ENCODE measurements at places on chromosomes 13 and 19.

GRCh38 chr19:30896554-30896953 is 452.7 kb downstream of the TSHZ3 start:
- DNase-seq, result no peak

DNA sequence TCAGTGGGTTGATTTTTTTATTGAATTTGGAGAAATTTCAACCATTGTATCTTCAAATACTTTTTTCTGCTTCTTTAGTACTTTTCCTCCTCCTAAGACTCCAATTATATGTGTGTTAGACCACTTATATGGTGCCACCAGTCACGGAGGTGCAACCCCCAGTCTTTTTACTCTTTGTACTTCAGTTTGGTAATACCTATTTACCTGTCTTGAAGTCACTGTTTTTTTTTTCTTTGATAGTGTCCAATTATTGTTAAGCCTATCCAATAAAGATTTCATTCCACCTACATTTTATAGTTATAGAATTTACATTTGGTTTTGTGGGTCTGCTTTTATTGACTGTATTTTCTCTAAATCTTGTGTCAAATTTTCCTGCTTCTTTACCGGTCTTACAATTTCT is 14.9 kb downstream of the ZNF283 start:
- no peak for DNase-seq

DNA sequence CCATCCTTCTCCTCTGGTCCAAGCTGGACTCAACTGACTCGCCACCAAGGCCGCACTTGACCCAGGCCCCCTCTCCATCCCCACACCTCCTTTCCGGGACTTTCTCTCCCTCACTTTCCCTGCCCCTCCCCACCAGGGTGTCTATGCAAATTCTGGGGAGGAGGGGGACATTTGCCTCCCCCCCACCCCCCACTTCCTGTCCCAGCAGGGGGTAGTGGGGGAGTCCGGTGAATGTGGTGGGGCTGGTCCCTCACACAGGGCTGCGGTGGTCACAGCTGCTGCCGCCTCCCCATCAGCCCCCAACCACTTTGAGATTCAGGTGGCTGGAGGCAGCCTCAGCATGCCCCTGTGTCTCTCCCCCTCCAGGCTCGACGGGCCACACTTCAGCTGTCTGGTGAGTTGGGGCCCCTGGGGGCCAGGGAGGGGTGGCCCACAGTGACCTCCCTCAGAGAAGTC is 870 bp downstream of the SPIB start:
- DNase-seq, result no peak

GRCh38 chr13:97429681-97430081 is 4.3 kb upstream of the RAP2A start:
- peak; percentile 22 for DNase-seq

- DNase-seq, result no peak
Measured at GRCh38 chr13:105655046-105655445, 880.4 kb downstream of the EFNB2 start.

DNA sequence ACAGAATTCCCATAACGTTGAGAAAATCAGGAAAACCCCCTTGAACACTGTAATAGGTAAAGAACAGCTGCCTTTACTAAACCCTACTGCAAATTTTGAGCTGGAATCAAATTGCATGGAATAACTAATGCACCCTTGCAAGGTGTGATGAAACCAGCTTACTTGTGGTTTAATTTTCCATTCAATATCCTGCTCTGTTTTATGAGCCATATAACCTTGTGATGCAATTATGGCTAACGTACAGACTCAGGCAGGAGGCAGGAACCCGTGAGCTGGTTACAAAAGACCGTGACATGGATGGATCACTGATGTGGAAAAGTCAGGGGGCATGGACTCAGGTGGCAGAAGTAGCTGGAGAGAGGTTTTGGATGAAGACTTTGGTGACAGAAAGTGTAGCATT is 438.6 kb downstream of the COG6 start:
- DNase-seq, result no peak

DNA sequence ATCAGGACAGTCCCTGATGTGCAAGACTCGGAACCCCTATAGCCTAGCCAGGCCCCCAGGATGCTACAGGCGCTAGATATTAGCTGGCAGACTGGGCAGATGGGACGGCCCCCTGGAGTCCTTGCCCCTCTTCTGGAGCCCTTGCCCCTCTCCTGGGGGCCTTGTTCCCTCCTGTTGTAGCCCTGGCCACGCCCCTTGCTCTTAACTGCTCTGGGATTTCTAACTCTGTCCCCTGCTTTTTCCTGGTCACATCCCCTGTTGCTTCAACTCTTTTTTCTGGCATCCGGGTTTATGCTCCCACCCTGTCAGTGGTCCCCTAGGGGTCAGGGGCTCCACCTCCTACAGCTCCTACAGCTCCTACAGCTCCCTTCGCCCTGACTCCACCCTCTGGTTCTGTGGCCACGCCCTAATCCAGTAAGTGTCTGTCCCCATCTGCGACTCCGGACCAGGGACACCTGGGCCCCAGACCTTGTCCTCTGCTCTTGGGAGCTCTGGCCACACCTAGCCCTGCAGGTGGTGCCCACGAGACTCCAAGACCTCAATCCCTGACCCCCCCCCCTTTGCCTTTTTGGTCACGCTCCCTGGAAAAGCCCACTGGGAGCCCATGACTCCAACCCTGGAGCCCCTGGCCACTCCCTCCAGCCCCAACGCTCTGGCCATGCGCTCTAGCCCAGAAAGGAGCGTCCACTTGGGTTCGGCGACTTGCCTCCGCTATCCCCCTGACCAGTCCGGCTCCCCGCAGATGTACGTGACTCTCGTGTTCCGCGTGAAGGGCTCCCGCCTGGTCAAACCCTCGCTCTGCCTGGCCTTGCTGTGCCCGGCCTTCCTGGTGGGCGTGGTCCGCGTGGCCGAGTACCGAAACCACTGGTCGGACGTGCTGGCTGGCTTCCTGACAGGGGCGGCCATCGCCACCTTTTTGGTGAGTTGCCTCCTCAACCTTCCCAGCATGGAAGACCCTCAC is 6.8 kb downstream of the PLPPR2 start:
- no peak for DNase-seq

Data from anterior cingulate cortex (tissue), 58 donors.